DMS153 (cell line): ENCODE measurements at places on chromosomes 11 and 22.

- DNase-seq: no peak
These were observed 25.1 kb downstream of the NPAT start for GRCh38 chr11:108197351-108197750.

DNA sequence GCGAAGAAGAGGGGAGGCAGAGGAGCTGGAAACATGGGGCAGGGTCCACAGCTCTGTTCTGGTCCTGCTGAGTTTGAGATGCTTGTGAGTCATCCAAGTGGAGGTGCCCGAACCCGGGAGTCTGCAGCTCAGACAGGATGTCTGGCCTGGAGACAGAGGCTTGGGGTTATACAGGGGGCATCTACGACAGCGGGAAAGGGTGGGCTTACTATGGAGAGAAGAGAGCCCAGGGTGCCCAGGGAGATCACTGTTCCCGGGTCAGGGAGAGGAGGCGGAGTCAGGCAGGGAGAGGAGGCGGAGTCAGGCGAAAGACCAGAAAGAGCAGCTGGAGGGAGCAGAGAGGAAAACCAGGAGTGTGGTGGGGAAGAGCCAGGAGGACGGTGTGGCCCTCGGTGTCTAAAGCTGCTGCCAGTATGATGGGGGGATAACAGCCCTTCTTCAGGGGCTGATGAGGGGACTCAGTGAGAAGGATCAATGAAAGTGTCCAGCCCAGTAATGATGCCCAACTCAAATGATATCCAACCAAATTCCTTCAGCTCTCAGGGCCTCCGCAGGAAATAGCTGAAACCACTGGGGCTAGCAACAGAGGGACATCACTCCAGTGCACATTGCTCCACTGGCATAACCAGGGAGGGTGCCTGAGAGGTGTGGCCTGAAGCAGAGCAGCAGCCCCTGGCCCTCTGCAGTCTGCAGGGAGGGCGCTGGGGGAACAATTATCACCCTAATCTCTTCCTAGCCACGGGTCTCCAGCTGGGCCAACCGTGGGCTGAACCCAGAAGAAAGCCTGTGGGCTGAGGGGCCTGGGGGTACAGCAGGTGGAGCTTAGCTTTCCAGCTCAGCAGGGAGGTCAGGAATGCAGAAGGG, 2.6 kb upstream of the LTBP3 start:
- no peak for DNase-seq

DNA sequence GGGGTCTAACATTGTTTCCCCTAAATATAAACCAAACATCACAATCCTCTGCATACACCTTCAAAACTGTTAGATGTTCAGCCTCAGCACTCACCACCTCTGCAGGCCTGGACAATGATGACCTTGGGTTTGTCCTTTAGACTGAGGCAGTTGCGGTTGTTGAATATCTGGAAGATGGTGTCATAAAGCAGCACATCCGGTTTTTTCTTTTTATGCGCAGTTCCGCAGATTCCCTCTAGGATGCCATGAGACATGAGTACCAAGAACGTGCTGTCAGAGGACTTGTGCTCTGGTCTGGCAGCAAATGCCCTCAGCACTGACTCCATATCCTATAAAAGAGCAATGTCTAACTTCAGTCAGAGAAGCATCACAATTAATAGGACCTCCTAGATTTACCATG, 22.8 kb downstream of the CASP5 start:
- DNase-seq: no peak

DNA sequence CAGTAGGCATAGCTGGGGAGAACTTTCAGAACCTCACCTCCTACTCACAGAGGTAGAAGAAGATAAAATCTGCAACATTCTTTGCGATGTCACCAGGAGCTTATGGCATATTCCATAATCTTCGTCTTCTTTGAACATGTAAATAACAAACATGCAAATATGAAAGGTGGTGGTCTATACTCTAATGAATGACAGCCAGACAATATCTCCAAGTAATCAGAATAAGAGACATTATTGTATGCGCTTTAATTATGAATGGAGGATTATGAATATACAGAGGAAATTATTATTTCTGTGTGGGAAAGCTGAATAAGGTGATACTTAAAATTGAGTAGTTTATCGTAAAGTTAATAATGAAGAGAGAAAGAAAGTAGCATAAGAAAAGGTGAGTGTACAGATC, at the start of gene OR52B4:
Gene OR52B4 (minus strand): TSS at position 101 of the 400 bp plus-strand sequence. CDS start 91 bp downstream, at position 10.
- no peak for DNase-seq

DNA sequence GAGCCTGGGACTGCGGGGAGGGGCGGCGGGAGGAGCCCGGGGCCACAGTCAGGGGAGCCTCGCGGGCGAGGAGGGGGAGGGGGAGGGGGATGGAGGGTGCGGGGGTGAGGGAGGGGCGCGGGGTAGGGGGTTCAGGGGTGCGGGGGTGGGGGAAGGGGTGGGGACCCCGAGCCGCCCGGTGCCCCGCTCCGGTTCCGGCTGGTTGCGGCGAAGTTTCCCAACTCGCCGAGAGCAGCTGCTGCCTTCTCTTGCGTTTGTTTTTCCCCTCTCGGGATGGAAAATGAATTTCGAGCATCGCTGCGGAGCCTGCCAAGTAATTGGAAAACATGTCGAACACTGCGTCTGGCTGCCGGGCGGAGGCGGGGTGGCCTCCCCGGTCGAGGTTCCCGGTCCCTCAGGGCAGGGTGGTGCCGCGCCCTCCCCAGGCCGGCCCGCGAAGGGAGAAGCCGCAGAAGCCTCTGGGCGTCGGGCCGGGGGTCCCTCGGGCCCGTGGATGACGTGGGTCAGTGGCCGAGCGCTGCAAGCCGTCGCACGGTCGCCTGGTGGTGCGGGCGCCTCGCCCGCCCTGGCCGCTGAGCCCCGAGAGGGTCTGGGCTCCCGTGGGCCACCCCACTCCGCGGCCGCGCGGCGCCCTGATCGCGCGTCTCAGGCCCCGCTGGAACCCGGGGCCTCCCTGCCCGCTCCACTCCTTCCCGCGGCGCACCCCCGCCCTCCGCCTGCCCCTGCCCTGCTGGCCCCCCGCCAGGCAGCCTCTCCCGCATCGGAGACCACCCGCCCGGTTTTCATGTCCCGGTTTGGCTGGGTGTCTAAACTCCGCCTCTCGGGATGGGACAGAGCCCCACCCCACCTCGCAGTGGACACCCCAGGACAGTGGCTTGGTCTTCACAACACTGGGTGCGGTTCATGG, 12.1 kb downstream of the SPATA19 start:
- DNase-seq: no peak

GRCh38 chr11:8766043-8766987, 83.7 kb downstream of the RPL27A start:
- DNase-seq: no peak

- no peak for DNase-seq
These were observed 2.8 kb downstream of the ATP5MGL start for GRCh38 chr22:42637555-42637954.

DNA sequence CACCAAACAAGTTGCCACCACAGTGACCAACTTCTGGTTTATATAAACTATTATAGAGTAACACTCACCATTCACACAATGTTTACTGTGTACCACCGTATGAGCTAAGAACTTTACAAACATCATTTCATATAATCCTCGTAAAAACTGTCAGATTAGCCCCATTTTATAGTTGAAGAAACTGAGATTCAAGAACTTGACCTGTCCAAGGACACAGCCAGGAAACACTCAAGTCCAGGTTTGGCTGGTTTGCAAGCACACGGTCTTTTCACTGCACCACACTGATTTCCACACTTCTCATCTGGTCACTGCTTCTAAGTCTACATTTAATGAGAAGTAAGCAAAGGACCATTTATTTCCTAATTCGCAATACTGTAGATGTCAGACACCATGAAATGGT, 3.7 kb downstream of the MORC2 start:
- no peak for DNase-seq

DNA sequence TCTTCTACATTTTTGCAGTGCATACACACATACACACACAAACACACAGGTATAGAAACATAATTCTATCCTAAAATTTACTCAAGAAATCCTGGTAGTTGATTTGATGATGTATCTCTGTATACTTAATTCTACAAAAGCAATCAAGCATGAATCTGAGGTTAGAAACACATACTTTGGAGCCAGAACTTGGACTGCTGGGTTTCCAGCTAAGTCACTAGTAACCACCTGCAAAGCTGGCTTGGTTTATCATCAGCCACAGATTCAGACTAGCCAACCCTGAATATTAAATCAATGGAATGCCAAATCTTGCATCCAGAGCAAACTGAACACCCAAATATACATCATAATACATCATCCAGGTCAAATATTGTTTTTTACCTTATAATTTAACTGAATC, 24.8 kb upstream of the POU2AF2 start:
- no peak for DNase-seq

DNA sequence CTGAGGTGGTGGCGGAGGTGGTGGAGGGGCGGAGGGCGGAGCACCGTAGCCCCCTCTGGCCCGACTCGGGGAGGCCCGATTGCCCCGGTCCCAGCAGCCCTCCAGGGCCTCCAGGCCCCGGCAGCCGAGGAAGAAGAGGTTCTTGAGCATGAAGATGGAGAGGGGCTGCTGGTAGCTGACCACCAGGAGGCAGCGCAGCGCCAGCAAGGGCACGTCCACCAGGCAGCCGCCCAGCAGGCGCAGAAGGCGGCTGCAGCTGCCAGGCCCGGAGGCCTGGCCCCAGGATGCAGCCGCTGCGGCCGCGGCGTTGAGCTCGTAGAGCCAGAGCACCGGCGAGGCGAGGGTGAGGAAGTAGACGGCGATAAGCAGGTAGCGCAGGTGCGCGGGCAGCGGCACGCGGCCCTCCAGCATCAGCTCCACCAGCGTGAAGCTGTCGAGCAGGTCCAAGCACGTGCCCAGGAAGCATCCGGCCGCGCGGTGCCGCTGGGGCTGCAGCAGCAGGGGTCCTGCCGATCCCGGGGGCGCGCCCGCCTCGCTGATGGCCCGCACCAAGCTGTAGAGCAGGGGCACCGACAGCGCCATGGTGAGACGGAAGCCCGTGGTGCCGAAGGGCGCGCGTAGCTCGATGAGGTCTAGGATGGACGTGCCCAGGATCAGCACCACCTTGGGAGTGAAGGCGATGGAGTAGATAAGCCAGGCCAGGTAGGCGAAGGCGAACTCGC, 1.5 kb downstream of the TMEM121B start:
- no peak for DNase-seq
